ENCODE measurements at places on chromosomes 2 and 18.

DNA sequence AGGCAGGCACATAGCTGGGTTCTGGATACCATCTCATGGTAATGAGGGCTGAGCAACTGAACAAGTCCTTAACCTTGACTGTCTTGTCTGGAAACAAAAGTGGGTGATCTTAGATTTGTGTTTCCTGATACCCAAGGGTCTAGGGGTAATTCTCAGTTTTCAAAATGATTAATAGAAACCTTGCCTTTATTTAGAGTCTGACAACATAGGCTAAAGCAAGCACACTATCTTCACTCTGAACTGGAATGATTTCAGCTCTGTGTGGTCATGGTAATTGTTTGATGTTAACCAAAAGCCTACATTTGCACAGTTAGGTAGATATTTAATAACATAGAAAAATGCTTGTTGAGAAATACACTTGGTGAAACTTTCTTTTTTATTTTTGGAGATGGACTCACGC is 6.8 kb upstream of the LAMA3 start:
- no peaks in the 10 kb centered on the region for H3K4me1 ChIP-seq
- H3K27me3 ChIP-seq, result peaks cover 36% of the 10 kb centered on the region
- H3K4me3 ChIP-seq, result no peak overlapping the region
- H3K36me3 ChIP-seq, result no peaks in the 10 kb centered on the region
- no peak overlapping the region for H3K27ac ChIP-seq
- no peak for DNase-seq

DNA sequence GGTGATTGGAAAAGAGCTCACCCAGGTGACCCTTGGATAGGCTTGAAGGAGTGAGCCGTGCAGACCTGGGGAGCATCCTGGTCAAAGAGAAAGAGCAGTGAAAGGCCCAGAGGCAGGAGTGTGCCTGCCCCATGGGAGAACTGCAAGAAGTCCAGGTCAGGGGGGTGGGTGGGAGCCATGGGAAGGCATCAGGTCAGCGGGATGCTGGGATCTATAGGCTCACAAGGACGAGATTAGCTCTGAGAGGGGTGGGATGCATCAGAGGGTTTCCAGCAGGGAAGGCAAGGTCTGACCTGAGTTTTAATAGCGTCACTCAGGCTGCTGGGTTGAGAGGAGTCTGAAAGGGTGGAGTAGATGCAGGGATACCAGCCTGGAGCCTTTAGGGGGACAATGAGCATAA is 158.6 kb downstream of the SMAD7 start:
- H3K27me3 ChIP-seq, result peaks cover 2% of the 10 kb centered on the region
- peaks cover 6% of the 10 kb centered on the region for H3K36me3 ChIP-seq
- no peak overlapping the region for H3K27ac ChIP-seq
- H3K4me1 ChIP-seq, result peaks cover 3% of the 10 kb centered on the region
- H3K4me3 ChIP-seq, result no peak overlapping the region
- DNase-seq, result no peak

DNA sequence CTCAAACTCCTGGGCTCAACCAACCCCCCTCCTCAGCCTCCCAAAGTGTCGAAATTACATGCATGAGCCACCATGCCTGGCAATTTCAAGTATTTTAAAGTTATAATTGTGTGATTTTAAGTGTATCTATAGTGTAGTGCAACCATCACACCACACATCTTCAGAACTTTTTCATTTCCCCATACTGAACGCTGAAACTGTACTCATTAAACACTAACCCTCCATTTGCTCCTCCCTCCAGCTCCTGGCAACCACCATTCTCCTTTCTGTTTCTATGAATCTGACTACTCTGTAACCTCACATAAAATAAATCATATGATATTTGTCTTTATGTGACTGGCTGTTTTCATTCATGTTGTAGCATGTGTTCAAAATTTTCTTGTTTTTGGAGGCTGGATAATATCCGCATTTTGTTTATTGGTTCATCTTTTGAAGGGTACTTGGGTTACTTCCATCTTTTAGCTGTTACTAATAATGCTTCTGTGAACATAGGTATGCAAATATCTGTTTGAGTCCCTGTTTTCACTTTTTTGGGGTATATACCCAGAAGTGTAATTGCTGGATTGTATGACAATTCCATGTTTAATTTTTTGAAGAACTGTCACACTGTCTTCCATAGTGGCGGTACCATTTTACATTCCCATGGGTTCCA is 188.2 kb downstream of the PLCL1 start:
- H3K27me3 ChIP-seq, result no peaks in the 10 kb centered on the region
- peaks cover 19% of the 10 kb centered on the region for H3K36me3 ChIP-seq
- H3K4me1 ChIP-seq, result peaks cover 9% of the 10 kb centered on the region

DNA sequence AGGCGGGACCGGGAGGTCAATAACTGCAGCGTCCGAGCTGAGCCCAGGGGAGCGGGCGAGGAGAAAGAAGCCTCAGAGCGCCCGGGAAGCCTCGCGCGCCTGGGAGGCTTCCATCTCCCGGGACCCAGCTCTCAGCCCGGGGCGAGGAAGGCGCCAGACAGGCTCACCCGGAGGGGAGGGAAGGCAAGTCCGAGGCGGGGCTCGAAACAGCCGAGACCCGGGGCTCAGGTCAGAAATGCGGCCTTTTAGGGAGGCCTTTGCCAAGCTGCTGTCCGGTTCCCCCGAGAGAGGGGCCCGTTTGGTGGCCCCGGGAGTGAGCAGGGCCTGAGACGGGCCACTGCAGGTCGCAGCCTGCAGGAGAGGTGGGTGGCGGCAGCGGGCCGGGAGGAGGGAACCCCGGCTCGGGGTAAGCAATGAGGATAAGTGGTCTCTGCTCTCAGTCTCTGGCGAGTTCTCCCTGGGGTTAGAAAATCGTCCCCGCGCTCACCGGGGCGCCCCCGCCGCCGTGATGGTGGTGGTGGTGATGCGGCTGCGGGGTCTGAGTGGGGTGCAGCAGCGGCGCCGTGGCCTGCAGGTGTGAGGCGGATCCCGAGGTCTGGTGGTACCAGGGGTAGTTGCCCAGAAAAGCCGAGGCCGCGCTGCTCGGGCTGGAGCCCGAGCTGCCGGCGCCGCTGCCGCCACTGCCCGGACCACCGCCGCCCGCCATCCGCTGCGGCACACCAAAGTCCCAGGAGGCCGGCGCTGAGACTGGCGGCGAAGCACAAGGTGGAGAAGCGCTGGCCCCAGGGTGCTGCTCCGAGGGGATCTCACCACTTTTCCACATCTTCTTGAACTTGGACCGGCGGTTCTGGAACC is 2.4 kb downstream of the DLX2 start:
- H3K36me3 ChIP-seq, result no peaks in the 10 kb centered on the region
- DNase-seq, result no peak
- peaks cover 19% of the 10 kb centered on the region for H3K4me1 ChIP-seq
- peaks cover 85% of the 10 kb centered on the region for H3K27me3 ChIP-seq

GRCh38 chr18:77099485-77100370 is 32.9 kb downstream of the MBP start:
- no peaks in the 10 kb centered on the region for H3K27me3 ChIP-seq
- DNase-seq, result no peak
- peaks cover 16% of the 10 kb centered on the region for H3K4me1 ChIP-seq
- peaks cover 16% of the 10 kb centered on the region for H3K36me3 ChIP-seq

DNA sequence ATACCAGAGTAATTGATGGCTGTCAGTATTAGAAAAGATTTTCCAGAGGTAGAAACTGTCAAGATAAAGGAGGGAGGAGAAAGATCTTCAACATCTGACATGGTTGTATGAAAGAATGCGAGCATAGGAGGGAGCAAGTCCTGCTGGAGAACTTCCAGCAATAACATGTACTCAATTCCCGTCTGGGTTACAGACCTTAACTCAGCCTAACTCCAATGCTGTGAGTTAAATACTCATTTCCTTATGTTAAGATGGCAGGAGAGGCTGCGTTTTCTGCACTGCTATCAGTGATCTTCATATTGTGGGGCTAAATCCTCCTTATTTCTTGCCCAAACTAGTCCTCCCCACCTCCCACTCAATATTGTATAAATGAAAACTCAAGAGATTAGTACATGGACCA is 6.7 kb upstream of the CERS6 start:
- H3K27ac ChIP-seq, result no peak overlapping the region
- no peaks in the 10 kb centered on the region for H3K4me1 ChIP-seq
- no peak for DNase-seq

DNA sequence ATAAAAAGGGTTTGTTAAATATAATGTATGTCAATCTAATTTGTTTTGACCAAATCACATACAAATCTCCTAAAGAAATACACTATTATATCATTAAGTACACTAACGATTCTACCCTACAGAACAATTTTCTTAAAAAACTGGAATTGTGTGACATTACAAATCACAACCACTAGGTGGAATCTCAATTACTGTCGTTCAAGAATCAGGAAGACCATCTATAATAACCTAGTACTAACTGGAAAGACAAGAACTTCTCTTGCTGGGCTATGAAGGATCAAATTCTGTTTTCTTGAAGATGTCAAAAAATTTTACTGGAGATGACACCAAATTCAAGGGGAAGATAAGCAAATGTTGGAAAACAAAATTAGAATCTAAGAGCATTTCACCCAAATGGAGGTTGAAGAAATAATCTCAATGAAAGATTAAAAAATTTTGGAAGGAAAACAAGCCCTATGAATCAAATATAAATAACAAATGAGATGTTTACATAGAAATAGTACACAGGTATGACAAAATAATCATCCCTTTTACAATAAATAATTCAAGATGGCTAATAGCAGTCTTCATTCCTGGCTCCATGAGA is 110.9 kb downstream of the STK39 start:
- no peak overlapping the region for H3K4me3 ChIP-seq
- H3K27me3 ChIP-seq, result no peaks in the 10 kb centered on the region
- no peak overlapping the region for H3K27ac ChIP-seq
- no peak for DNase-seq
- peaks cover 30% of the 10 kb centered on the region for H3K4me1 ChIP-seq
- peaks cover 9% of the 10 kb centered on the region for H3K36me3 ChIP-seq

GRCh38 chr2:179096090-179096489 is 46.2 kb upstream of the CCDC141 start:
- no peaks in the 10 kb centered on the region for H3K4me1 ChIP-seq
- DNase-seq, result no peak
- H3K27ac ChIP-seq, result no peak overlapping the region
- H3K4me3 ChIP-seq, result no peak overlapping the region

DNA sequence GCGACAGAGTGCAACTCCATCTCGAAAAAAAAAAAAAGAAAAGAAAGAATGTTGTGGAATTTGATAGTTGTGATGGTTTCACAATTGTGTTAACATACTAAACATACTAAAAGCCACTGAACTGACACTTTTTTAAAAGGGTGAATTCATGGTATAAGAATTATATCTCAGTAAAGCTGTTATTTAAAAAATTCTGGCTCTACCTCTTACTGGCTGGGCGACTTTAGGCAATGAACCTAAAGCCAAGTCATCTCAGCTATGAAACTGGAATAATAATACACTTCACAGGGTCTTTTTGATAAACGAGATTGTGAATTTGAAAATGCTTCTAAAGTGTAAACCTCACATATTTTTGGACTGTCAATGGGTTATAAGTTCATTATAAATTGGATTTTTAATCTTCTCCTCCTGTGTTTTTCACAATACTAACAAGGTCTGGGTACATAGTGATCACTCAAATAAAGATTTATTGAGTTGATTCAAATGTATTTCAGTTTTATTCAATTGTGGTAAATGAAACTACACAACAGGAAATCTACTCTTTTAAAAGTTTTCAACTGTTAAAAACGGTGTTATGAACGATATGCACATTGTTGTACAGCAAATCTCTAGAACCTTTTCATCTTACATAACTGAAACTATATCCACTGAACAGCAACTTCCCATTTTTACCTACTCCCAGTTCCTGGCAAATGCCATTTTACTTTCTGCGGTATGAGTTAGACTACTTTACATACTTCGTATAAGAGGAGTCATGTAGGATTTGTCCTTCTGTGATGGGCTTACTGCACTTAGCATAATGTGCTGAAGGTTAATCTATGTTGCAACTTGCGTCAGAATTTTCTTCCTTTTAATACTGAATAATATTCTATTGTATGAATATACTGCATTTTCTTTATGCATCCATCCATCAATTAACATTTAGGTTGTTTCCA is 43.0 kb upstream of the GTF2A1L start:
- no peaks in the 10 kb centered on the region for H3K27me3 ChIP-seq
- no peak overlapping the region for H3K4me3 ChIP-seq
- no peak overlapping the region for H3K27ac ChIP-seq
- no peak for DNase-seq

Measured in progenitor cell of endocrine pancreas (in vitro differentiated cells).